ENCODE measurements at places on chromosomes 11 and 22.
A peak's percentile ranks its signal among the peaks of the same experiment; 100 is the strongest.

DNA sequence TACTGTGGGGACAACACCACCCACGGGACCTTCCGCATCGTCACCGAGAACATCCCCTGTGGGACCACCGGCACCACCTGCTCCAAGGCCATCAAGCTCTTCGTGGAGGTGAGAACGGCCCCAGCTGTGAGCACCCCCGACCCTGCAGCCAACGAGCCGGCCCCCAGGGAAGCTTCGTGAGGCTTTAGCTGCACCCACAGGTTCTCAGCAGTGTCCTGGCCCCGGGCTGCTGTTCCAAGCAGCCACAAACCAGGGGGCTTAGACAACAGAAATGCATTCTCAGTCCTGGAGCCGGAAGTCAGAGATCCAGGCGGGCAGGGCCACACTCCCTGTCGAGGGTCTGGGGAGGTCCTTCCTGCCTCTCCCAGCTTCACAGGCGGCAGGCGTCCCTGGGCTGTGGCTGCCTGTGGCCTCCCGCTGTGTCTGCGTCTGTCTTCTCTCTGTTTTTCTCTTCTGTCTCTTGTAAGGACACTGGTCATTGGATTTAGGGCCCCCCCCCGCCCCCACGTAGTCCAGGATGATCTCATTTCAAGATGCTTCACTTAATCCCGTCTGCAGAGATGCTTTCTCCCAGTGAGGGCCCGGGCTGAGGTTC is 12.5 kb downstream of the MUC5B start:
- no peak for DNase-seq

GRCh38 chr11:124745835-124746620 is 6.0 kb downstream of the VSIG2 start:
- peak; percentile 76 for DNase-seq

GRCh38 chr11:123235656-123236261 is 40.7 kb upstream of the CLMP start:
- no peak for DNase-seq

- no peak for DNase-seq
These were observed 116.4 kb downstream of the APOL5 start for GRCh38 chr22:35834061-35834460.

DNA sequence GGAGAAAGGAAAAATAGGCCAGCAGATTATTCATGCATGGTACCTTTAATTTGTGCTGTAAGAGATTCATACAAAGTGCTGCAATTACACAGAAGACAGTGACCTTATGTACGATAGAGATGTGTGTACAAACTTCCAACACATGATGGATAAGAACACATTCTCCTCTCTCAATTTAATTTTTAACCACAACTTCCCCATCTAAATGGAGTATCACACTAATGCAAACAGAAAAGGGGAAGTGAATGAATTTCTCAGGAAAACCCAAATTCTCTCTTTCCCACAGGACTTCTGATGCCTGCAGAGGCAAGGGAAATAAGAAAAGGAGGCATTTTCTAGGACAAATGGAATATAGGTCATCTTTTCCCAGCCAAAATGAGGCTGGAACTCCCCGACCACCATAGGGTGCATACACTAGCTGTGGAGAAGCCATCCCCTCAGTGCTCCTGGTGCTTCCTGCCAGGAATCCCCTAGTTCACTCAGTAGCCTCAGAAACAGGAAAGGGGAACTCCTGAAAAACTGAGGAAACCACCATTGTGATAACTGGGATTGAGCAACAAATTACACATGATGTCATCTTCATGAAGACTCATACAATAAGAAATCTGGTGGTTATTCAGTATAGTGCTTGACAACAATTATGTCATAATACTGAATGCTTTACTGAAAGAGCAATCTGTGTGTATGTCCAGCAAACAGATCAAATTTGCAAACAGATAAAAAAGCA is 22.4 kb downstream of the MMP10 start:
- DNase-seq = no peak

- no peak for DNase-seq
These were observed 39.2 kb upstream of the ARHGAP42 start for GRCh38 chr11:100647861-100648260.

DNA sequence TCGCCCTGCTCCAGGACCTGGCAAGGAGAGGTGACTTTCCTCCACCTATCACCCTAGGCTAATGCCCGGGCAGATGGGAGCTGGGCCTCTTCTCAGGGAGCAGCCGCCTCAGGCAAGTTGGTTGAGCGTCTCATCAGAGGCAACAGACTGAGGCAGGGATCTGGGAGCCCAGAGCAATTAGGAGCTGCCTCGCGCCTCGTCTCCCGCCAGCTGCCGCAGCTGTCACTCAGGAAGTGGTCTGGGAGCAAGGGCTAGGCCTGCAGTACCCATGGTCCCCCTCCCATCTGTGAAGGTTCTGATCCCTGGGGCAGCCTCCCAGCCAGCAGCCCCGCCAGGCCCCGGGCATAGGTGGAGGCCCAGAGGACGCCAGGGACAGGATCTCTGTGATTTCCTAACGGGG is 4.6 kb upstream of the CABP7 start:
- DNase-seq = no peak

GRCh38 chr22:48071828-48072227 is 1309.4 kb downstream of the TBC1D22A start:
- no peak for DNase-seq

DNA sequence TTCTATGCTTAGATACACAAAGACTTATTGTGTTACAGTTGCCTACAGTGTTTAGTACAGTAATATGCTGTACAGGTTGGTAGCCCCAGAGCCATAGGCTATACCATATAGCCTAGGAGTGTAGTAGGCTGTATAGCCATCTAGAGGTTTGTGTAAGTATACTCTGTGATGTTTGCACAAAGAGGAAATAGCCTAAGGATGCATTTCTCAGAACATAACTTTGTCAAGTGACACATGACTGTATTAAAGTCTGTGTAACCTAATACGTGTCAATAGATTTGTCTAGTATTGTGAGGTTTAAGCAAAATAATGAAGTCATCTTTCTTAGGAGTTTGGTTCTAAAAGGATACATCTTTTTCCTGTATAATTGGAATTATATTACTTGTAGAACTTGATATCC is 5.5 kb downstream of the ZC3H12C start:
- DNase-seq = no peak

- DNase-seq = no peak
These were observed 12.9 kb downstream of the OLFML1 start for GRCh38 chr11:7498193-7498592.

GRCh38 chr11:71977743-71978418 is 20.8 kb upstream of the IL18BP start:
- no peak for DNase-seq

GRCh38 chr22:38201371-38201710 is 453 bp upstream of the MAFF start:
- DNase-seq = no peak

DNA sequence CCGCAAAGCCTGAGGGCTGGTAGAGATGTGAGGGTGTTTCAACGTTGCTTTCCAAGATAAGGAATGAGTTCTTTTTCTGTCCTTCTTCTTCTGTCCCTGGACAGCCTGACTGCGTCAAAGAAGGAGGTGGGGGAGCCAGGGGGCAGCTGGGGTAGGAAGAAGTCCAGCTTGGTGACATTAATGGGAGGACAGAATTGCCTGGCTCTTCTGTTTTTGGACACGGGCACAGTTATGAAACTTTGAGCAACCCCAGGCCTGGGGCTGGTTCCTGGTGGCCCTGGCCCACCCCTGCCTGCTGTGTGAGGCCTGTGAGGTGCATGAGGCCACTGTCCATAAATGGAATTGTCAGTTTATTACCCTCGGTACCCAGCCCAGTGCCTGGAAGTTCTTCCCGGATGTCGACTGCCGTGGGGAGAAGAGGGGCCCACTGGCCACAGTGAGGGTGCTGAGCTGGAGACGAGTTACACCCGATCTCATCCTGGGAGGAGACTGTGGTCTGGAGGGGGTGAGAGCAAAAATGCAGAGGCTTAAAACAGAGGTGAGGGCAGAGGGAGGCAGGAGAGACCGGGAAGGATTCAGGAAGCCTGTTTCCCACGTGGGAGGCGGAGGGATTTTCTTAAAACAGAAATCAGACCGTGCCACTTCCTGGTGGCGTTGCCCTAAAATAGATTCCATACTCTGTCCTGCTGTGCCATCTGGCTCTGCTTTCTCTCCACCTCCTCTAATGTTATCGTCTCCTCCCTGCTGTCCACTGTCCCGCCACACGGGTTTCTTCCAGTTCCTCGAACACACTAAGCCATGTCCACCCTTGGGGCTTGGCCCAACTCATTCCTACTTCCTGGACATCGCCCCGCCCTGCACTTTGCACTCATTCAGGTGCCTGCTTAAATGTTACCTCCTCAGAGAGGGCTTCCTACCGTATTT is 59.7 kb upstream of the RASD2 start:
- no peak for DNase-seq

- DNase-seq = no peak
These were observed 8.0 kb downstream of the IL10RA start for GRCh38 chr11:117993988-117994745.

DNA sequence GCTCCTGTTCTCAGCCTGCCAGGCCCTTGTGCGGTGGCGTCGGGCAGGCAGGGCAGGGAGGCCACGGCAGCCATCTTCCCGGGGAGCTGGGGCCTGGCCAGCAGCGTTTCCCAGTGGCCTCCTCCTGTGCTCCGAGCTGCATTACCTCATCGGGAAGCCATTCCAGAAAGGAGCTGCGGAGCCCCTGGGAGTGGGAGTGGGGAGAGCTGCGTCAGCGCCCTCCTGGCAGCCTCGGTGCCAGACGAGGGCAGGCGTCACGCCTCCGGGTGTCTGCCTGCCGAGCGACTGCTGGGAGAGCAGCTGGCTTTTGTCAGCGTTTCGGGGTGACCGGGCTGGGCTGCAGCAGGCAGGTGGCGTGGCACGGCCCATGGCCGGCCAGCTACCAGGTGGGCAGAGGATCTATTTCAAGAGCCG is 30.9 kb upstream of the WNT7B start:
- no peak for DNase-seq

DNA sequence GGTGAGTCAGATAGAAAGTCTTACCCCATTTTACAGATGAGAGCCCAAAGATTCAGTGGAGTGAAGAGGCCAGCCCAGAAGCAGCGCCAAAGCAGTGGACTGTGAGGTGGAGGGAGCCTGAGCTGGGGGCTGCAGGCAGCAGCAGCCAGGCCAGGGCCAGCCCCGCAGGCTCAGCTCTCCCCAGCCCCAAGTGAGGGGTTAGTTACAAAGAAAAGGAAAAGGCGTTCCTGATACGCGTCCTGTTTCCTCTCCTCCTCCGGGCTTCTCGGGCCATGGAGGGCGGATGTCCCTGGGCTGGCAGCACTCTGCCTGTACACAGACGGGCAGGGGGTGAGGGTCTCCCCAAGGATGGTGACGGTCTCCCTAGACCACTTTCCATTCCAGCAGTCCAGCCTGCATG is 44.9 kb downstream of the ARRB1 start:
- no peak for DNase-seq

- DNase-seq = no peak
These were observed 1.2 kb downstream of the MUC5B start for GRCh38 chr11:1224111-1224490.

- no peak for DNase-seq
These were observed 27.3 kb downstream of the MARK2 start for GRCh38 chr11:63866211-63866610.

DNA sequence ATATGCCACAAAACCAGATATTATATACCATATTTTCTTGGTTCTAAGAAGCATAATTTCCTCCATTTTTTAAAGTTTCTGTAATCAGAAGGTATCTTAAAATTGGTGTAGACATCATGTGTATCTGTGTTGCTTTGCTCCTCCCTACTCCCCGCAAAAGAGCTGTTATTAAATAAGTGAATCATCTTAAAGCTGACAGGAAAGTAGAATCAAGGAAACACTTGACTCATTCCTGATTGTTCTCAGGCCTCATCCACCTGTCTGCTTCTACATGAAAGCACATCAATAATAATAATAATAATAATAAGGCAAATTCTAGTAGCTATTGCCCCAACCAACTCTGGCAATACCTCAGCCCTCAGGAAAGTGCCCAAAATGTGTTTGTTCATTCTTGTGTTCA is 26.2 kb upstream of the GUCY1A2 start:
- DNase-seq = no peak

GRCh38 chr11:75508051-75508561 is 17.6 kb downstream of the GDPD5 start:
- DNase-seq = no peak

DNA sequence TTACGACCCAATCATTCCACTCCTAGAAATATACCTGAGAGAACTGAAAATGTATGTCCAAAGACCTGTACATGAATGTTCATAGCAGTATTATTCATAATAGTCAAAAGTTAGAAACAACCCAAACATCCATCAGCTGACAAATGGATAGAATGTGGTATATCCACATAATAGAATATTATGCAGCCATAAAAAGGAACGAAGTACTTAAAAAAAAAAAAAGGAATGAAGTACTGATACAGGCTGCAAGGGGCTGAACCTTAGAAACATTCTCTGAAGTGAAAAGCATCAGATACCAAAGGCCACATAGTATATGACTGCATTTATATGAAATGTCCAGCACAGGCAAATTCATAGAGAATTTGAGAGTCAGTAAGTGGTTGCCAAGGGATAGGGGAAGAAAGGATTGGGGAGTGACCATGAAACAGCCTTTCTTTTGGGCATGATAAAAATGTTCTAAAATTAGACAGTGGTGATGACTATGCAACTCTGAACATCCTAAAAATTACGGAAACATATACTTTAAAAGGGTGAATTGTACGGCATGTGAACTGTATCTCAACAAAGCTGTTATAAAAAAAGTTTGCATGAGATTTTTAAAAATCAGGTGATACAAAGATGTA is 1.8 kb downstream of the TPST2 start:
- no peak for DNase-seq

GRCh38 chr11:61922539-61922938 is 5.2 kb upstream of the RAB3IL1 start:
- no peak for DNase-seq

GRCh38 chr11:61333550-61334433 is 764 bp downstream of the TKFC start:
- no peak for DNase-seq

DNA sequence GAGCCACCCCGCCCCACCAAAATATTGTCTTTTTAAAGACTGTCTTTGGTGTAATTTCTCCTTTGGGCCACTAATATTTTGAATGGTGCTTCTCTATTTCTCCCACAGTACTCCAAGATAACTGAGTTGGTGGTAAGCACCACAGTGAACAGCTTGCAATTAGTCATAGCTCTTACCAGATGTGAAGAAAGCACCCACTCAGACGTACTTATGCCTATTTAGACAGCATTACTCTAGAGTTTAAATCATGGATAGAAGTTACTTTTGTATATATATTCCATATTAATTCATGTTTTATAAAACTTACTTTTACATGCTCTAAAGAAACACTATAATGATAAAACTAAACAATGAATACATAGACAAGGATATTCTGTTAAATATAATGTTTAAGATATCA is 12.7 kb downstream of the ANO3 start:
- DNase-seq = no peak

Data from Caco-2 (cell line).